Sigmoid colon (tissue), 7 donors: ENCODE measurements at places on chromosomes 1 and 21. TPM values are rescaled to one million over a fixed set of nuclear protein-coding genes. Genes with fewer than 3 reads are reported as not detected.

C4BPA gene
- total RNA-seq, result not detected

DNA sequence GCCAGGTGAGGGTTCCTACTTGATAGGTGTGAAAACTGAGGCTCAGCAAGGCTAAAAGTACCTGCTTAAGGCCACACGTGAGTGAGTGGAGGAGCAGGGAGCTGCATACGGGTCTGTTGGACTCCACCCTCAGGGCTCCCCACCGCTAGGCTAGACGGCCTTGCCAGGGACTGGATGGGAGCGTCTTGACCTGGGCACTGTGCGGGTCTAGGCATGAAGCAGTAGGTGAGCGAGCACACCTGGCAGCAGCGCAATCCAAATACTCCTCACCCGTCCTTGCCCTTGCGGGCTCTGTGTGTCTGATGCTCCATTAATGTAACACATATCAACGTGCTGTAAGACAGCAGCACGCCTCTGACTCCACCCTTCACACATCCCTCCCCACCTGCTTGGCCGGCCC, 94.0 kb downstream of the LACTBL1 start:
- no peak for DNase-seq
- H3K4me3 ChIP-seq, result no peak overlapping the region
- H3K27me3 ChIP-seq, result no peaks in the 10 kb centered on the region
- no peak overlapping the region for H3K27ac ChIP-seq
- H3K4me1 ChIP-seq, result no peaks in the 10 kb centered on the region
- H3K36me3 ChIP-seq, result no peaks in the 10 kb centered on the region

DNA sequence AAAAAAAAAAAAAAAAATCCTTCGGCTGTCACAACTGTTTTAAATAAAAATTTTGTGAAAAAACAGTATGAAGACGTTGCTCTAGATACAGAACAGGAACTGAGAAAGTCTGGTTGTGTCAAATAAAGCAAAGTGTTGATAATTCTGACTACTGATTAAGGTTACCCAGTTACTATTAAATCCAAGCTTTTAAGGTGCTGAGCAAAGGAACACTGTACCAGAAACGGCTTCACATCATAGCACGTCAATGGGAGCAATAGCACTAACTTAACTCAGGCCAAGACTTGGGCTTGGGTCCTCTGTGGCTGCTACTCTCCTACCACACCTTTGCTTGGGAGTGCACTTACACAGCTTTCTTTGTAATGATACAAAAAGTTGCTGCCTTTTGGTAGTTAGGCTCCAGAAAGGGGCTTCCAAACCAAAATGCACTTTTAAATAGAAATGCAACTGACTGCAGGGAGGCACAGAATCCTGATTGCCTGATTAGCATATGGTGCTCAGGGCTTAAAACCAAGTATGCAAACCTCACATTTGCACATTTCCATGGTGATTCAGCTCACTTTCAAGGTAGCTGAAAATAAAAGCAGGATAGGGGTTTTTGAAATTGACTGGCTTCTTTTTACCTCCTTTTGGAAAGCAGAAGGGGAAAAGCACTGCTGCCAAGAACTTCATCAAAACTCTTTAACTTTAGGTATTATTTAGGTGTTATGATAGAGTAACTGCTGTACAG, 6.3 kb downstream of the MCL1 start:
- peak overlapping the region; percentile 95 for H3K27ac ChIP-seq
- H3K4me3 ChIP-seq, result no peak overlapping the region
- DNase-seq, result peak; percentile 57
- peaks cover 34% of the 10 kb centered on the region for H3K36me3 ChIP-seq
- H3K27me3 ChIP-seq, result no peaks in the 10 kb centered on the region

LIPI gene
- total RNA-seq, result not detected

DNA sequence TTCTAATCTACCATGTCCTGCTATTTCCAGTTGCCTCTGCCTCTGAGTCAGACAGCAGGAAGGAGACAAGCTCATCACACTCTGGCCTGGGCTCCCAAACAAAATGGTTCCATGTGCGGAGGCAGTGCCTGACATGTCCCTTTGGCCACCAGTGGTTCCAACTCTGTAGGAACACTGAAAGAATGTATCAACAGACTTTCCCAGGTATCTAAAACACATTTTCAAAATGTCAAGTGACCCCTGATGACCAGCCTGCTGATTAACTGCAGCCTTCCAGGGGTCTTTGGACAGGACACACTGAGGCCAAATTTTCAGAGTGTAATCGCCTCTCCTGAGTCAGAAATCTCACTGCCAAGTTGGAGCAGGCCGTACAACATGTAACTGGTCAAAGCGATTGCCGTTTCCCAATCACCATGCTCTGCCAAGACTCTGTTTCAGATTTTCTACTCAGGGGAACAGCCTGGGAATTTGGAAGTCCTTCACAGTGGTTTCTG, 172.7 kb downstream of the TPR start:
- peak; percentile 82 for DNase-seq
- no peak overlapping the region for H3K27ac ChIP-seq
- no peaks in the 10 kb centered on the region for H3K27me3 ChIP-seq
- no peaks in the 10 kb centered on the region for H3K36me3 ChIP-seq
- H3K4me1 ChIP-seq, result no peaks in the 10 kb centered on the region

GRCh38 chr1:30735668-30736498, 12.5 kb upstream of the MATN1 start:
- H3K36me3 ChIP-seq, result no peaks in the 10 kb centered on the region
- no peak overlapping the region for H3K27ac ChIP-seq
- DNase-seq, result no peak

OR2L3 gene
- 0.27 TPM for total RNA-seq

- no peaks in the 10 kb centered on the region for H3K36me3 ChIP-seq
- H3K27ac ChIP-seq, result no peak overlapping the region
- H3K4me1 ChIP-seq, result no peaks in the 10 kb centered on the region
- DNase-seq, result no peak
These were observed 100.2 kb downstream of the LTN1 start for GRCh38 chr21:28892199-28893111.

GRCh38 chr1:165420655-165421054, 24.3 kb downstream of the RXRG start:
- no peaks in the 10 kb centered on the region for H3K27me3 ChIP-seq
- peaks cover 10% of the 10 kb centered on the region for H3K4me1 ChIP-seq
- DNase-seq, result no peak
- H3K27ac ChIP-seq, result no peak overlapping the region
- H3K4me3 ChIP-seq, result no peak overlapping the region

- H3K4me3 ChIP-seq, result no peak overlapping the region
- DNase-seq, result no peak
- H3K36me3 ChIP-seq, result no peaks in the 10 kb centered on the region
- H3K4me1 ChIP-seq, result no peaks in the 10 kb centered on the region
These were observed 30.5 kb downstream of the CCDC185 start for GRCh38 chr1:223423641-223424233.

DNA sequence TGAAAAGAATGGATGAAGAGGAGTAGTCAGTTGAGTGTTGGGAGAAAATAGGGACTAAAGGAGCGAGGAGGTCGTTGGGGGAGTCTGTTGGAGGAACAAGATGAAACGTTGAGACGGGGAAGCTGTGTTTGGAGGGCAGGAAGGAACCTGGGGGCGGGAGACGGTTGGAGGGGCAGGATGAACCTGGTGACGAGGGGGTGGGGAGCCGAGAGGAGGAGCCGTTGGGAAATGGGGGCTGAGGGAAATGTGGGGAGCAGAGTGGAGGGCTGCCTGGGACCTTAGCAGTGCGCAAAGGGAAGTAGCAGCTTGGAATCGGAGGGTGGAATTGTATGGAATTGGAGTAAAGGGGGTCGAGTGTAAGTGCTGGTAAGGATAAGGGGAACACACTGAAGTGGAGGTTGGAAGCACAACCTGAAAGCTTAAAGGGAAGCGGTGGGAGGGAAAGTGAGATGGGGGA, 630 bp downstream of the MTF2 start:
- peak overlapping the region; percentile 81 for H3K4me3 ChIP-seq
- H3K4me1 ChIP-seq, result peaks cover 31% of the 10 kb centered on the region
- H3K27ac ChIP-seq, result peak overlapping the region; percentile 88
- peak; percentile 62 for DNase-seq
- H3K36me3 ChIP-seq, result no peaks in the 10 kb centered on the region

- no peaks in the 10 kb centered on the region for H3K36me3 ChIP-seq
- H3K4me1 ChIP-seq, result peaks cover 13% of the 10 kb centered on the region
- H3K27me3 ChIP-seq, result peaks cover 2% of the 10 kb centered on the region
- no peak overlapping the region for H3K4me3 ChIP-seq
- no peak for DNase-seq
- H3K27ac ChIP-seq, result no peak overlapping the region
These were observed 9.8 kb downstream of the MX2 start for GRCh38 chr21:41371685-41372030.

- no peaks in the 10 kb centered on the region for H3K27me3 ChIP-seq
- H3K4me1 ChIP-seq, result peaks cover 24% of the 10 kb centered on the region
These were observed 98.0 kb upstream of the C1orf105 start for GRCh38 chr1:172322219-172323061.

- no peaks in the 10 kb centered on the region for H3K27me3 ChIP-seq
- H3K36me3 ChIP-seq, result no peaks in the 10 kb centered on the region
- no peak overlapping the region for H3K4me3 ChIP-seq
These were observed 26.3 kb downstream of the SLC37A1 start for GRCh38 chr21:42539931-42540343.

BSND gene
- total RNA-seq, result not detected

AMPD1 gene
- not detected for total RNA-seq

- no peak overlapping the region for H3K27ac ChIP-seq
- H3K4me3 ChIP-seq, result no peak overlapping the region
- peaks cover 8% of the 10 kb centered on the region for H3K36me3 ChIP-seq
- DNase-seq, result no peak
These were observed 17.6 kb downstream of the INTS3 start for GRCh38 chr1:153745417-153745816.

KLHDC7A gene
- total RNA-seq, result not detected

DNA sequence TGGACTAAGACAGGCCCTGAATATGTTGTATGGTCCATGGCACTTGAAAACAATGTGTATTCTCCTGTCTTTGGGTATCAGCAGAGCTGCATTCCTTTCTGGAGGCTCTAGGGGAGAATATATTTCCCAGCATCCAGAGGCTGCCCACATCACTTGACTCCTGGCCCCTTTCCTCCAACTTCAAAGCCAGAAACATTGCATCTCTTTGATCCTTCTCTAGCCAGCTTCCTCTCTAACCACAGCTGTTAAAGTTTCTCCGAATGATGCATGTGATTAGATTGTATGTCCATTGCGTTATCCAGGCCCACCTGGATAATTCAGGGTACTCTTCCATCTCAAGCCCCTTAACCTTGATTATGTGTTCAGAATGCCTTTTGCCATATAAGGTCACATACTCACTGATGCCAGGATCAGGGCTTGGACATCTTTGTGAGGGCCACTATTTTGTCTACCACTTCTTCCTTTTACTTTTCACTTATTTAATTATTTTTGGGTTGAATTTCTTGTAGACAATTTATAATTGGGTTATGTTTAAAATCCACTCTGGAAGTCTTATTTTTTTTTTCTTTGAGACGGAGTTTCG, 5.3 kb downstream of the CHD1L start:
- no peaks in the 10 kb centered on the region for H3K27me3 ChIP-seq
- no peak overlapping the region for H3K4me3 ChIP-seq
- no peak for DNase-seq
- no peak overlapping the region for H3K27ac ChIP-seq
- no peaks in the 10 kb centered on the region for H3K4me1 ChIP-seq
- H3K36me3 ChIP-seq, result no peaks in the 10 kb centered on the region

SLC9C2 gene
- total RNA-seq, result not detected

- no peaks in the 10 kb centered on the region for H3K4me1 ChIP-seq
- no peaks in the 10 kb centered on the region for H3K36me3 ChIP-seq
- no peak overlapping the region for H3K27ac ChIP-seq
These were observed 1646.5 kb downstream of the MRPL39 start for GRCh38 chr21:23960769-23961168.

DNA sequence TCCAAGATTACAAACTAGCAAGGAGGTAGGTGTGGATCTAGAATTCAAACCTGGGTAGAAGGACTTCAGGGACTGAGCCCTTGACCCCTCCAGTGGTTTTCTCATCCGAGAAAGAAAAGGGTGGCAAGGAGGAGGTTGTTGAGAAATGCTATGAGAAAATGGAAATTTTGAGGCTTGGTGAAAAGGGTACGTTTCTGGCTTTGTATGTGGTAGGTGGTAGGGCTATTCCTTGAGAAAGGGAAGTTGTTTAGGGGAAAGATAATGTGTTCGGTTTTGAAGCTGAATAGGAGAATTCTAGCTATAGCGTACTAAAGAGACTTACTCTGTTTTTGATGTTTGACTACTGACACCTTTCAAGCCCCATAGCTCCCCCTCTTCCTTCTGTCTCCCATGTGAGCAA, 133.8 kb downstream of the CNIH3 start:
- H3K27me3 ChIP-seq, result no peaks in the 10 kb centered on the region
- no peak overlapping the region for H3K4me3 ChIP-seq
- DNase-seq, result no peak
- no peak overlapping the region for H3K27ac ChIP-seq

GRCh38 chr1:185823467-185823866, 89.3 kb downstream of the HMCN1 start:
- H3K27ac ChIP-seq, result no peak overlapping the region
- H3K4me1 ChIP-seq, result no peaks in the 10 kb centered on the region
- no peaks in the 10 kb centered on the region for H3K36me3 ChIP-seq
- no peaks in the 10 kb centered on the region for H3K27me3 ChIP-seq
- DNase-seq, result no peak
- H3K4me3 ChIP-seq, result no peak overlapping the region

DNA sequence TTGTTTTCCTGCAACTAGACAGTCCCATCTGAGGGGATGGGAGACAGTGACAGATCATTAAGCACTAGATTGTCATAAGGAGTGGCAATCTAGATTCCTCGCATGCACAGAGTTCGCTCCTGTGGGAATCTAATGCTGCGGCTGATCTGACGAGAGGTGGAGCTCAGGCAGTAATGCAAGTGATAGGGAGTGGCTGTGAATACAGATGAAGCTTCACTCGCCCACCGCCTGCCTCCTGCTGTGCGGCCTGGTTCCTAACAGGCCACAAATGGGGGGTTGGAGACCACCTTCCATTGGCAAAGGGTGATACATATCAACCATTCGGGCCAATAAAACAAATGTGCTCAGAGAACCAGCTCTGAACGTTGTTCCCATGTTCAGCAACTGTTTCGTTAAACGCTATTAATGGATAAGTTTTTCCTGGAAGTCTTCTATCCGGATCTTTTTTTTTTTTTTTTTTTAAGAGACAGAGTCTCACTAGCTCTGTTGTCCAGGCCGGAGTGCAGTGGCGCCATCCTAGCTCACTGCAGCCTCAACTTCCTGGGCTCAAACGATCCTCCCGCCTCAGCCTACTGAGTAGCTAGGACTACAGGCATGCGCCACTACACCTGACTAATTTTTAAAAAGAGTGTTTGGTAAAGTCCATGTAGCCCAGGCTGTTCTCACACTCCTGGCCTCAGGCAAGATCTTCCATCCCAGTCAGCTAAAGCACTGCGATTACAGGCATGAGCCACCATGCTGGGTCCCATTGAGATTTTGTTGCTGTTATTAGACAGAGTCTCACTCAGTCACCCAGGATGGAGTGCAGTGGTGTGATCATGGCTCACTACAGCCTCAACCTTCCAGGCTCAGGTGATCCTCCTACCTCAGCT, 8.7 kb upstream of the RSRP1 start:
- DNase-seq, result no peak
- H3K27me3 ChIP-seq, result no peaks in the 10 kb centered on the region
- no peaks in the 10 kb centered on the region for H3K36me3 ChIP-seq
- H3K4me3 ChIP-seq, result no peak overlapping the region

DNA sequence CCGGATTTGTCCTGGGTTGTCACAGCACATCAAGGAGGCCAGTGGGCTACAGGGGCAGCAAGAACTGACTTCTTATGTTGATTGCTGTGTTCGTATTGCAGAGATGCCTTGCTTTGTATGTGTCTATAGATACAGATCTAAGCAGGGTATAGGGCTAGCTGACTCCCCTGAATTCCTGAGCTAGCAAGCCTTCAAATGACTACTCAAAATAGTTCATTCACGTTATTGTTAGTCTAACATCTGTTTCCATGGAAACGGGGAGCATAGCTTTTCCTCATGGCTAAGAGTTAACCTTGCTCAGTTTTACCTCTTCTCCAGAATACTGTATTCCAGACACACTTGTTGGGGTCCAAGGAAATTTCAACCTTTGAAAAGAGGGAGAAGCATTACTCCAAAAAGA, 24.1 kb downstream of the TRIM45 start:
- peaks cover 15% of the 10 kb centered on the region for H3K4me1 ChIP-seq
- DNase-seq, result no peak
